ENCODE measurements at places on chromosomes 4 and X. TPM values are rescaled to one million over a fixed set of nuclear protein-coding genes. Genes with fewer than 3 reads are reported as not detected.

The CETN2 gene
- total RNA-seq, result 15.9 TPM

The VCX gene
- not detected for total RNA-seq

The MMRN1 gene
- 1,427 TPM for total RNA-seq

The LRP2BP gene
- 0.79 TPM for total RNA-seq

The F9 gene
- not detected for total RNA-seq

The MAGEA1 gene
- not detected for total RNA-seq

The DUSP9 gene
- total RNA-seq, result under 0.01 TPM

The MAP3K15 gene
- total RNA-seq, result under 0.01 TPM

The MAOB gene
- total RNA-seq, result not detected

The NUP62CL gene
- not detected for total RNA-seq

The TMSB15C gene
- total RNA-seq, result 6.1 TPM

The PGRMC1 gene
- total RNA-seq, result 81.7 TPM

The FREM3 gene
- 0.22 TPM for total RNA-seq

The TCEAL6 gene
- not detected for total RNA-seq

The TEX11 gene
- total RNA-seq, result not detected

The SSX2B gene
- not detected for total RNA-seq

The FMR1NB gene
- total RNA-seq, result not detected

The MAGEA12 gene
- total RNA-seq, result not detected

The FAM53A gene
- 1.4 TPM for total RNA-seq

The RBM3 gene
- total RNA-seq, result 320 TPM

The ADGRL3 gene
- total RNA-seq, result 1.6 TPM

The PASD1 gene
- total RNA-seq, result not detected

The CSAG2 gene
- total RNA-seq, result not detected

The FHIP1A gene
- total RNA-seq, result 0.60 TPM

The KIF4A gene
- 1.8 TPM for total RNA-seq

The TMEM156 gene
- total RNA-seq, result 0.87 TPM

The MAGEA2B gene
- total RNA-seq, result not detected

The RHOXF2 gene
- total RNA-seq, result not detected

The TEX13D gene
- total RNA-seq, result not detected

The UPF3B gene
- total RNA-seq, result 2.0 TPM

The COL25A1 gene
- total RNA-seq, result under 0.01 TPM

The SYNPO2 gene
- total RNA-seq, result 0.20 TPM

The SLC25A5 gene
- total RNA-seq, result 146 TPM

The SLC34A2 gene
- not detected for total RNA-seq

The NLRP2B gene
- total RNA-seq, result under 0.01 TPM

The CC2D2A gene
- 2.8 TPM for total RNA-seq

The H2BW2 gene
- total RNA-seq, result not detected

The JADE3 gene
- total RNA-seq, result 8.9 TPM

The SSX4B gene
- not detected for total RNA-seq

The SPANXA1 gene
- not detected for total RNA-seq

The CYSLTR1 gene
- total RNA-seq, result not detected

The ARSJ gene
- total RNA-seq, result 13.9 TPM
